ENCODE measurements at places on chromosomes 6 and 20.
A peak's percentile ranks its signal among the peaks of the same experiment; 100 is the strongest.

DNA sequence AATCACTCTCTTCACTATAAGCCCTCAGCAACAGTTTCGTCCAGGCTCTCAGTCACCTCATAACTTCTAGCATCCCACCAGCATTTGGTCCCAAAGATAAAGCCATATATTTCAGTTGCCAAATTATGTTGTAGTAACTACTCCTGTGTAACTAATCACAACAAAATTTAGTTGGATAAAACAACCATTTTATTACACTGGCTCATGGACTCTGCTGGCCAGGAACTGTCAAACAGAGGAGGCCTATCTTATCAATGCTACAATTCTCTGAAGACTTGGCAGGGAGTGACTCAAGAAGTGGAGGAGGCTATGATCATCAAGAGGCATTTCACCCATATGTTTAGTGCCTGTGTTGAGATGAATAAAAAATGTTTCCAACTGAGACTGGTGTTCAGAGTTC lies 1082.3 kb upstream of the GJE1 start:
- peak; percentile 13 for DNase-seq

- peak; percentile 90 for DNase-seq
These were observed 31.9 kb upstream of the TXLNB start for GRCh38 chr6:139323511-139324300.

DNA sequence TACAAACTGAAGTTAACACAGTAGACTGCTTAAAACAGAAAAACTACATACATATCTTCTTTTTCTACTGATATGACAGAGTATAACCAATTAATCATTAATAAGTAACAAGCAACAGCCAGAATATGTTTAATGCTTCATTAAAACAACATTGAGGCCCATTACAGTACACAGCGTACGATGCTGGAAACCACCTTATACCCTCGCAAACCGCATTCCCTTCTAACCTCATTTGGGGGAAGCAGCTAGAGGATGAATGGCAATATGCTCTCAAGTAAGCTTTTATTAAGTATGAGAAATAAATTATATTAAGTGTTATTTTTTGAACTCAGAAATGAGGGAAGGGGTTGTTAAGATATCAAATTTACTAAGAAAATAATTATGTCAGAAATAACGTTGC lies 142.4 kb downstream of the GMDS start:
- DNase-seq: peak; percentile 52

DNA sequence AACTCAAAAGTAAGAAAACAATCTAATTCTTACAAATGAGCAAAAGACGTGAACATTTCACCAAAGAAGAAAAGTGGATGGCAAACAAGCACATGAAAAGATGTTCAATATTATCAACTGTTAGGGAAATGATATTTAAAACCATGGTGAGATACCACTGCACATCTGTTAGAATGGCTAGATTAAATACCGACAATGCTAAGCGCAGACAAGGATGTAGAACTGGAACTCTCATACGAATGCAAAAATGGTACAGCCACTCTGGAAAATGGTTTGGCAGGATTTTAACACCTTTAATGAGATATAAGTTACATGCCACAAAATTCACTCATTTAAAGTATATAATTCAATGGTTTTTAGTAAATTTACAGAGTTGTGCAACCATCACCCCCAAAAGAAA lies 44.6 kb upstream of the NFATC2 start:
- no peak for DNase-seq

DNA sequence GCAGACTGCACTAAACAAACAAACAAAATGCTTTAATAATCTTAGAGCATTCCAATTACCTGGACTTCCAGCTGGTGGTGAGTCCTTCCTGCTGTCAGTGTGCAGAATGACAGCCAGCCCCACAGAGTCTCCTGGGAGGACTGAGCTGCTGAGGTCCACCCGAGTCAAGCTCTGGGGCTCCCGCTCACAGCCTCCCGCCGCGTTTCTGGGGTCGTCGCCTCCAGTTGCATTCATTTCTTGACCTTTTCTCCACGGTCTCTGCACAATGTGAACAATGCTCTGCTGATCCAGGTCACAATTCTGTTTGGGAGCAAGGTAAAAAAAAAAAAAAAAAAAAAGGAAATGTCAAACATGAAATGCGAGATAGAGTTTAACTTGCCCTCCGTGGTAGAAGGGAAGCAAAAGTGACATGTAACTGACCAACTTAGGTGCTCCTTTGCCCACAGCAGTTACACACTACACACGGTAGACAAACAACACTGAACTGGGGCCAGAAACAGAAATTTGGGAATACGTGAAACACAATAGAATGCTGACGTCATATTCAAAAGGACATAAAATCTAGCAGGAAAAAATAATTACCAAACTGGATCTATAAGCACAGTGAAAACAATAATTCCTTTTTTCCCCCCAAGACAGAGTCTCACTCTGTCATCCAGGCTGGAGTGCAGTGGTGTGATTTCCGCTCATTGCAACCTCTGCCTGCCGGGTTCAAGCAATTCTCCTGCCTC lies 464.9 kb downstream of the PRKN start:
- no peak for DNase-seq

DNA sequence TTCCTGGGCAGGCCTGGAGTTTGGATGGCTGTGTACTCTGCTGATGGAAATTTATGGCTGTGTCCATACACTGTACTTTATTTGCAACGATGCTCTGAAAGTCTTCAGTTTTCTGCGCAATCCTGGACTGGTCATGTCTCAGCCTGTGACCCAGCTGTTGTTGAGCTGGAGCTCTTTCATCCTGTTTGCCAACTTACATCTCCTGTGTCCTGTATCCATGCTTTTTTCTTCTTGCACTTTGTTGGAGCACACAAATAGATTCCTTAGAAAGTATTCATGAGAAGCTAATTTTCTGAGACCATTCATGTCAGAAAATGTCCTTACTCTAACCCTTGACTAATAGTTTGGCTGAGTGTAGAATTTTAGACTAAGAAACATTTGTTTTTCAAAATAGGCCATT lies 251.2 kb downstream of the BCKDHB start:
- no peak for DNase-seq

DNA sequence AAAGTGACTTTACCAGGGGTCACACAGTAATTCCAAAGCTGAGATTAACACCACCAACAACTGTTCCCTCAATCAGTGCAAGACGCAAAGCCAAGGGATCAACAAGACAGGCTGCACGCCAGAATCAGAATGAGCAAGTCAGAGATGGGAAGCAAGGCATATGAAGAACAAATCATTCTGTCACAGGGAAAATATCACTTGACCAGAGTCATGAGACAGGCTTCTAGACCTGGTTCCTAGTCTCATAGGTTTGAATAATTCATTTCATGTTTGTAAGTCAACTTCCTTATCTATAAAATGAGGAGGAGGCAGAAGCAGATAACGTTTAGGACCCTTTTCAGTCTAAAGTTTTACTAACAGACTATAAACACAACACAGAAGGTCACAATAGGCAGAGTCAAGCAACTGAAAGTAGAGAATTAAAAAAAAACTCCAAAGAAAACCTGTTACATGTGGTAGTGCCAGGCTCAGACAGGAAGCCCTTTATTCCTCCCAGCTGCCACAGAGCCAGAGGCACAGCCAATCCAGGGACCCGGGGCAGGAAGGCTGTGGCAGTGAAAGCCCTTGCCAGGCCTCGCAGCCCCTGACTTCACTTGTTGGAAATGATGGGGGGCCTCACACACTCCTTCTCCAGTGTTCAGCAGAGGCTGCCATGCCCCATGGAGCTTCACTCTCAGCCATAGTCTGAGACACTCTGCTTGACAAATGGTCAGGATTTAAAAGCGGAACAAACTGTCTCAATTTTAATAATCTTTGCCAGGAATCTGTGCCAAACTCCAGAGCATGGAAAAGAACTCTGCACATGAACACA lies 29.2 kb upstream of the DST start:
- no peak for DNase-seq
